ENCODE measurements at places on chromosomes 3 and 15. TPM values are rescaled to one million over a fixed set of nuclear protein-coding genes. Genes with fewer than 3 reads are reported as not detected.

UBXN7 gene
- total RNA-seq = 52.0 TPM

HIGD2B gene
- not detected for total RNA-seq

TMEM266 gene
- 0.26 TPM for total RNA-seq

CEP152 gene
- 5.5 TPM for total RNA-seq

USP13 gene
- total RNA-seq = 9.4 TPM

SH2D7 gene
- total RNA-seq = 2.3 TPM

WNT7A gene
- total RNA-seq = 4.7 TPM

ADAMTS7 gene
- 13.8 TPM for total RNA-seq

DUOXA2 gene
- 87.1 TPM for total RNA-seq

C2CD4A gene
- total RNA-seq = 0.17 TPM

CIB2 gene
- 4.0 TPM for total RNA-seq

NEIL1 gene
- total RNA-seq = 67.7 TPM

GPR149 gene
- not detected for total RNA-seq

FETUB gene
- not detected for total RNA-seq

SLC28A1 gene
- 2.6 TPM for total RNA-seq

LRRC3B gene
- 0.37 TPM for total RNA-seq

THSD4 gene
- 71.2 TPM for total RNA-seq

ATXN7 gene
- 33.0 TPM for total RNA-seq

C3orf20 gene
- not detected for total RNA-seq

FEZF2 gene
- total RNA-seq = not detected

TIMP4 gene
- total RNA-seq = 3.7 TPM

SMCO1 gene
- total RNA-seq = not detected

MYZAP gene
- total RNA-seq = 8.2 TPM

DPPA2 gene
- not detected for total RNA-seq

DISP2 gene
- 3.5 TPM for total RNA-seq

UPK1B gene
- 37.1 TPM for total RNA-seq

TRH gene
- not detected for total RNA-seq

RAB8B gene
- 41.4 TPM for total RNA-seq

ALDH1A3 gene
- total RNA-seq = 2.1 TPM

KLF15 gene
- 28.1 TPM for total RNA-seq

TICRR gene
- 0.37 TPM for total RNA-seq

ATP13A5 gene
- 0.86 TPM for total RNA-seq

LMAN1L gene
- total RNA-seq = not detected

CADPS gene
- total RNA-seq = 37.2 TPM

ABCF3 gene
- total RNA-seq = 77.4 TPM

C3orf22 gene
- not detected for total RNA-seq

EAF2 gene
- 5.2 TPM for total RNA-seq

LTF gene
- 0.83 TPM for total RNA-seq

CHRNA7 gene
- total RNA-seq = 4.2 TPM

APOD gene
- 51.8 TPM for total RNA-seq

SLC28A2 gene
- 86.6 TPM for total RNA-seq

MEX3B gene
- 4.1 TPM for total RNA-seq

ATP8B4 gene
- 15.8 TPM for total RNA-seq

SEMA6D gene
- total RNA-seq = 9.8 TPM

All from mucosa of gallbladder (tissue), 1 donor.